ENCODE measurements at places on chromosomes 1 and 21. TPM values are rescaled to one million over a fixed set of nuclear protein-coding genes. Genes with fewer than 3 reads are reported as not detected.

The MYOG gene
- not detected for total RNA-seq

The GSTM3 gene
- 28.0 TPM for total RNA-seq

The FNDC5 gene
- total RNA-seq = not detected

The CDCA8 gene
- 0.68 TPM for total RNA-seq

The RHBG gene
- not detected for total RNA-seq

The NBPF4 gene
- total RNA-seq = 0.14 TPM

The SYTL1 gene
- 40.3 TPM for total RNA-seq

The MRTO4 gene
- total RNA-seq = 33.1 TPM

The CD2 gene
- total RNA-seq = not detected

The UQCRH gene
- 239 TPM for total RNA-seq

Measured in nasal cavity respiratory epithelium epithelial cell of viscerocranial mucosa (primary cell).